ENCODE measurements at places on chromosomes 11 and 22.

GRCh38 chr11:116738975-116739374 is 33.8 kb downstream of the BUD13 start:
- DNase-seq = no peak

DNA sequence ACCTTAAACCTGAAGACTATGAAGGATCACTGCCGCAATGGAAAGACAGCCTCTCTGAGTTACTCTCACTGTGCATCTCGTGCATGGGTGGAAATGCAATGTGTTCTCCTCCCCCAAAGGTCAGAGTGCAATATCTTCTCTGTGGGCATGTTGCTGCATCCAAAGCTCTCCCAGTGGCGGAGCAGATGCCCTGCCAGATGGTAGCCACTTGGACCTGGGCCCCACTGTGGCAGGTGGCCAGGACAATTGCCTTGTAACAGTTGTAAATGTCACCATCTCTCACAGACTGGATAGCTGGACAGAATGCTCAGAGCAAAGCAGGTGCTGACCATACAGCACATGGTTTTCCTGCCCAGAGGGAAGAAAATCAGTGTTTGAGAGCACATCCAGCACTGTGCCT is 542.0 kb downstream of the FAM181B start:
- DNase-seq = no peak

DNA sequence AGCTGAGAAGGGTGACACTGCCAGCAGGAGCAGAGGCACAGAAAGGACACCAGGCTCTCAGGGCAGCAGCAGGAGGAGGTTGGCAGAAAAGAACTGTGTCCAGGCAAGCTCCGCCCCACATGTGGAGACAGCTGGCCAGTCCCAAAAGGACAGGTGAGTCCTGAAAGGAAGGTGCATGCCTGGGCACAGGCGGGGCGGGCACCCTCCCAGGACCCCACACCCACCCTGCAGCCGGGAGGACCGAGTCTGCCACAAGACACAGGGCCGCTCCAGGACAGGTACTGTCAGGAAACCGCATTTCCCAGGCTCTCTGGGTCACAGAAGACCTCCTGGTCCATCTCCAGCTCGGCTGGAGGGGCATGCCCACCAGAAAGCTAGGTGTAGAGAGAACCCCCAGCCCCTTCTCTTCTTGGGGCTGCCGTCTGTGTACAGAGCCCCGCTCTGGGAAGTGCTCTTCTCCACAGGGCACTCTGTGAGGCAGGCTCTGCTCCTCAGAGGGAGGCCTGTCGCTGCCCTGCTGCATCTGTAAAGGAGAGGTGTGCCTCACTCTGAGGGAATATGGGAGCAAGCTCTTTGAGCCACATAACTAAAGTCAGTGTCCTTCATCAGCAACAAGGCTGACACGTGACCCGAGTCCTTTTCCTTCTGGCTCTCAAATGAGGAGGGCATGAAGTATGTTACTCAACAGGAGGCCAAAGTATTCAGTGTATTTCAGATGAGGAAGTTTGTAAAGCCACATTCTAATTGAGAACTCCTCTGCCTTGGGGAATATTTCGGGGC is 50.5 kb downstream of the CLTCL1 start:
- DNase-seq = no peak

DNA sequence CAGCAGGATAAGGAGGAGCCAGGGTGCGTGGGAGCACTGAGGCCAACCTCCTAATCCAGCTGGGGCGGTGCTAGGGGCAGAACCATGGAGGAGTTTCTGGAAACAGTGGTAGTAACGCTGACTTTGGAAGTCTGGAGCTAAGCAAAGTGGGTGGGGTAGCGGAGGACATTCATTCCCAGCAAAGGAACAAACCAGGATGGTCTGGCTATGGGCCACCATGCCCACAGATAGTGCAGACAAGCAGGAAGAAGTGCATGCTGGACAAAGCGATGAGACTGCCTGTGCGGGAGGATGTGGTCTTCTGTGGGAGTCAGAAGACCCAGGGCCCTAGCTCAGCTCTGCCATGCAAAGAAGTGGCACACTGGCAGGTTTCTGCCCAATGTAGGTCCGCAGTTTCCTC is 71.6 kb upstream of the CSNK2A3 start:
- no peak for DNase-seq

- DNase-seq = no peak
Observed at GRCh38 chr11:66694056-66694410, 16.3 kb upstream of the RBM4B start.

GRCh38 chr22:35418088-35418487 is 18.1 kb downstream of the MCM5 start:
- no peak for DNase-seq

DNA sequence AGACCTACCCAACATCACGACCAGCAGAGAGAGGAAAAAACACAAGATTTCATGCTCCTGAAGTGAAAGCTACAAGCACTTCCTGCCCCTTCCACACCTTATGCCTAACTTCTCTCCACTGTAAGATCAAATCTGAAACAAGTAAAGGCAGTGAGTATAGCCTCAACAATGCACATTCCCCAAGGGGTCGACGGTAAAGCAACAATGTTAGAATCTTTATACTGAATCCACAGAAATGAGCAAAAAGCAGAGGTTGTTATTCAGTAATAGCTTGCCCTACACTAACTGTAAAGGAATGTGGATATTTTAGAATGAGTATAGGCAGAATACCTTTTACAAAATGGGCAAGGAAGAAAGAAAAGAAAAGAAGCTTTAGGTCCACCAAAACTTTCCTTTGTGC is 15.6 kb downstream of the ARFGAP3 start:
- DNase-seq = no peak

DNA sequence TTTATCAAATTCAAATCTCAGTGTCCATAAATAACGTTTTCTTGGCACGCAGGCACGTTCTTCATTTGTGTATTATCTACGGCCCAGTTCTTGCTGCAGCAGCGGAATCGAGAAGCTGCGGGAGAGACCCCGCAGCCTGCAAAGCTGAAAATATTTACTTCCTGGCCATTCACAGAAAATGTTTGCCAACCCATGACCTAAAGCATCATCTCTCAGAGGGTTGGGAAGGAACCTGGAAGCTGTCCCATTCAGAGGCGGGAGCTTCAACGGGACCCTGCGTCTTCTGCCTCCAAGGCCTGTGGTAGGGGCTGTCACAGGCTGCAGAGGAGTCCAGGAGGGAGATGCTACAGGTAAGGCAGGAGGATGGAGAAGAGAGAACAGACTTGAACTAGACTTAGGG is 319.2 kb downstream of the MN1 start:
- DNase-seq = no peak

- DNase-seq = no peak
Observed at GRCh38 chr22:49973018-49973961, 12.7 kb downstream of the PIM3 start.

DNA sequence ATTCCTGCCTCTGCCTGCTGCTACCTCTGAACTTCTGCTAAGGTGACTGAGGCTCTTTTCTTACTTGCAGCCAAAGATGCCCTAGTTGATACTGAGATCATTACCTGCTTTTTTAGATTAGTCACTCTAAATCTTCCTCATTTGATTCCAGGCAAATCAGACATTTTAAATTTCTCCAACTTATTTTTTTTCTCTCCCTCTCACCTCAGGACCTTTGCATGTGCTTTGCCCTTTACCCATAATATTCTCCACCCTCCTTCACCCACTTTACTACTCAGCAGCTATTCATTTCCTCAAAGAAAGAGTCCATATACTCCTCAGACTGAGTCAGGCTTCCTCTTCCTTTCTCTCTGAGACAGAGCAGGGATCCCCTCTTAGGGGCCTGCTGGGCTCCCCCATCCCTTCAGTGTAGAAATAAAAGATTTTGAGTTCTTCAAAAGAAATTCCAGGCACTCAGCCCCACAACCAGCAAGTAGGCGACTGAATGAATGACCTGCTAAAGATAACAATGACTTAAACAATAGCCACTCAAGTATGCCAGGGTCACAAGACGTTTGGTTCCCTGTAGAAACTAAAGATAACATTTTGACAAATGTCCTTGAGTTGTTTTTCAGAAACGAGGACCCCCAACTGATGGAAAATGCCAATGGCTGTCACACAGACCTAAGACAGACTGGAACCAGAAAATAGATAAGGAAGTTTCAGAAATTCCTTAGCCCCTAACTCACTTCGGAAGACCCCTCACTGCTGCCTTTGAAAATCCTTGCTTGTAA is 104.2 kb downstream of the MTNR1B start:
- DNase-seq = no peak

DNA sequence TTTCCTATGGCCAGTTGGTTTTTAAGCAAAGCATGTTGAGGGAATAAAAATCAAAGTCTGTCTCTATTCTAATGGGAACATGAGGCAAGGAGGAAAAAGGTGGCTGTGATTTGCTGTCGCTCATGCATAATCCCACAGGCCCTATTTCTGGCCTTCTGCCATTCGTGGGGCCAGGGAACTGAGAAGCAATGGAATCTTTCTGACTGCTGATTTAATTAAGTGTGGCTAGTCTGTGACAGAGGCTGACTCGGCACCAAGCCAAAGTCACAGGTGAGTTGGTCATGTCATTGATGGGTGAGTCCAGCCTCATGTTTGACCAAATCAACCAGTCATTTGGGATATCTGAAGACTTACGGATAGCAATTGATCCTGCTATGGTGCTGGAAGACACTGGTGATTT is 429.3 kb upstream of the CADM1 start:
- DNase-seq = no peak

DNA sequence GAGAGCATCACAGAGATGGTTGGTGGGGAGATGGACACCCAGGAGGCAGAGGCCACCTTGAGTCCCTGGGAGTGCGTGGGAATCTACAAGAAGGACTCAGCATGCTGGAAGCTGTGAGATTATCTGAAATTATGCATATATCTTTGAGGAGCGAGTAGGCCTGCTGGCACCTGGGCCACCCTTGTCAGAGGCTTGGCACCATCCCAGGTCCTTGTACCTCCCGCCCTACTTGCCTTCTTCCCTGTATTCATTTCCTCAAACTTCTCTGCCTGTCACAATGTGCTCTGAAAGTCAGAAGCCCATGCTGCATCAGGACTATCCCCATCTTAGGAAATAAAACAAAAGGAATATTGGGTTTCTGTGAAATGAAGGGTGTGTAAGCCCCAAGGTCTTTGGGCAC is 133.0 kb upstream of the CSNK2A3 start:
- DNase-seq = no peak

DNA sequence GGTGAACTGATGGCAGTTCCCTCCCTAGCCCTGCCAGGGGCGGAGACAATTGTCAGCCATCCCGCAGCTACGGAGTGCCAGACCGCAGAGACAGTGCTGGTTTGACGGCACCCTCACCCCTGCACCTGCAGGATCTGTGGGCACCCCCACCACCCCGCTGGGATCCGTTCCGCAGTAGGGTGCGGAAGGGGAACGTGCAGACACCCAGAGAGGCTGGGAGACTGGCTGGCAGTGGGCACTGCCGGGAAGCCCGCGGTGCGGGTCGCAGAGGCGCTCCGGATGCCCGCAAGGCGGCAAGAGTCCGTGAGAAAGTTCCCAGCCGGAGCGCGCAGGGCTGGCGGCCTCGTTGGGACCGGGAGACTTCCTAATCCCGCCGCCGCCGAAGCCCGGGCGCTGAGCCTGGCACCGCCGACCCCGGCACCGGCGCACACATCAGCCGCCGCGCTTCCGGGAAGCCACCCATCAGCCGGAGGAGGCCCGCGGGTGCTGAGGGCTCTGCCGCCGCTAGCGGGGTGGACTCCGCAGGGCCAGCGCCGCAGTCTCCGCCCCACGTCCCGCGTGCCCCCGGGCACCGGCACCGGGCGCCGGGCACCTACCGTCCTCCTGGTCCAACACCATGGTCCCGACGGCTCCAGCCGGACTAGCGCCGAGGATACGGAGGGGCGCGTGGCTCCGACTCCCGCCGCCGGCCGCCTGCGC is 4.3 kb upstream of the LMO1 start:
- peak; percentile 43 for DNase-seq

DNA sequence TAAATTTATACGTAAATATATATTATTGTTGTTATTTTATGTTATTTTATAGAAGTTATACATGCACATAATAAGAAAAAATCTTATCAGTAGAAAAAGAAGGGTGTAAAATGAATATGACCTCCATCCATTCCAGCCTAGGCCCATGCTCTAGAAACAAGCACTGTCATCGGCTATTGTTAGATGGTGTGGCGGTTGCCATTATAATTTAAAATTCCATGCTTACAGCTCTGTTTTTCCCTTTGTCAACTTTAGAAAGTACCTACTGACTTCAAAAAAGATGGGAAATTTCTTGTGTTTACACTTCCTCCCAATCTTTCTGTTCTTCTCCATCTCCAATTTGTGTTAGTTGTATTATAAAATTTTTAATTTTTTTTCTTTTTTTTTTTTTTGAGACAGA is 61.9 kb upstream of the RDX start:
- DNase-seq = no peak

DNA sequence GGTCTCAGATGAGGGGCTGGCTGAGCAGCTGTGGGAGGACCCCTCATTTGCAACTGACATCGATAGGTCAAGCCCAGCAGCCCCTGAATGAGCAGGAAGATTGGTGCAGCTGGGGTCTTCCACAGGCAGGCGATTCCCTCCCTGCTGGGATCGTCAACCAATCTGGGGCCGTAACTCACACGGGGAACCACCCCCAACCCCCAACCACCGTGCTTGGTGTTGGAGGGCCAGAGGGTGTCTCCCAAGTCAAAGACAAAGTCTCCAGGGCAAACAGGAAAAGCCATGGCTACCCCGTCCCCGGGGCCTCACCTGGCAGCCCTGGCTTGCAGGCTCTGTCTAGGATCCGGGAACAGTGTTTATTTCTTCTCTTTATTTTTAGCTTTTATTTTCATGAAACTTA is 26.9 kb upstream of the SCUBE1 start:
- DNase-seq = peak; percentile 62

DNA sequence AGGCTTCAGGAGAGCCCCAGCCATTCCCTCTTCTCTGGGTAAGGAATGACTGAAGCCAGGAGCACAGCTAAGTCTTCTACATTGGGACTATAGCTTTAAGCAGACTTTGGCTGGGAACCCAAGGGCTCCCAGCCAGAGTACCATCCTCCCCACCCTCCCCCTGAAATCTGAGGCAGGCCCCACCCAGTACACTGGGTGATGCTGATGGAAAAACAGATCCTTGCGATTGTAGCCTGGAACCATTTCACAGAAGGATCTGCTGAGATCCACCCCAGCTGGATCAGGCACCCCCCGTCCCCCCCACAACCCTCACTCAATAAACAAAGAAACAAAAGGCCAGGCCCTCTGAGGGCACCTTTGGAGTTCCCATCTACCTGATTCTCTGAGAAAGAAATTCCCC is 39.8 kb downstream of the IL18BP start:
- no peak for DNase-seq

DNA sequence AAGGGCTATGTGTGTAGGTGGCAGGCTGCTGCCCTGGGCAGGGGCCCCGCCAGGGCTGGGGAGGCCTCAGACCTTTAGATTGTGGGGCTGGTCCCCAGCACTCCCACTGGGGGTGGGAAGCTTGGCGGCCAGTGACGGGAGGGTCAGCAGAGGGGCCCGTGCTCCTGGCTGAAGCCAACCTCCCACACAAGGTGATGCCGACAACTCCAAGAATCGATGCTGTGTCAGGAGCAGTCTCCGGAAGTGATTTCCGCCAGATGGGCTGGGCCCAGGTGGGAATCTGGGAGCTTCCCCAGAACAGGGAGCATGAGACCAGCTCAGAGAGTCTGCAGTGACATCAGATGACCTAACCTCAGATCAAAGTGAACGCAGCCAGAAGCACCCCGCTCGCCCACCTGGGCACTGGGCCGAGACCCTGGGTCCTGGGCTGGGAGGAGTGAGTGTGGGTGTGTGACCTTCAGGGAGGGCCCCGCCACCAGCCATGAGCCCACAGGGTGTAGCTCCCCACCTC is 7.7 kb downstream of the TRPM5 start:
- no peak for DNase-seq

Measured in WTC11 (cell line).